ENCODE measurements at places on chromosomes 3 and 15.

GRCh38 chr3:99524559-99524958 lies 113.8 kb upstream of the COL8A1 start:
- no peak for DNase-seq

- no peak for DNase-seq
Measured at GRCh38 chr3:3110299-3110630, at the start of gene IL5RA. Gene IL5RA, minus strand, starts transcription at chr3:3110374. Its CDS starts 5,390 bp downstream, at chr3:3104984.

DNA sequence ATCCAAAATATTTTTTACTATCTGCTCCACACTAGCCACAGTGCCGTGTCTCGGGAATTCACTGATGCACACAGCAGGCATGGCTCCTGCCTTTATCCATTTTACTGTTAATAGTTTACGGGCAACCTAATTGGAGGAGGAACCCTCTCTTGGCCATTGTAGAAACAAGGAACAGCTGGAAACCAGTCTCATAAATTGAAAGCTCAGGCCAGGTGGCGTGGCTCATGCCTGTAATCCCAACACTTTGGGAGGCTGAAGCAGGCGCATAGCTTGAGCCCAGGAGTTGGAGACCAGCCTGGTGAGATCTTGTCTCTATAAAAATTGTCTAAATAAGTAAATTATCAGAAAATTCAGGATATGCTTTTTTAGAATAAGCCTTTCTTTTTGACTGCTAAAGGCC lies 39.0 kb downstream of the IL5RA start:
- DNase-seq, result no peak

GRCh38 chr3:17078926-17079465 lies 194.2 kb downstream of the PLCL2 start:
- no peak for DNase-seq

GRCh38 chr3:37625051-37625450 lies 236.6 kb upstream of the CTDSPL start:
- no peak for DNase-seq

DNA sequence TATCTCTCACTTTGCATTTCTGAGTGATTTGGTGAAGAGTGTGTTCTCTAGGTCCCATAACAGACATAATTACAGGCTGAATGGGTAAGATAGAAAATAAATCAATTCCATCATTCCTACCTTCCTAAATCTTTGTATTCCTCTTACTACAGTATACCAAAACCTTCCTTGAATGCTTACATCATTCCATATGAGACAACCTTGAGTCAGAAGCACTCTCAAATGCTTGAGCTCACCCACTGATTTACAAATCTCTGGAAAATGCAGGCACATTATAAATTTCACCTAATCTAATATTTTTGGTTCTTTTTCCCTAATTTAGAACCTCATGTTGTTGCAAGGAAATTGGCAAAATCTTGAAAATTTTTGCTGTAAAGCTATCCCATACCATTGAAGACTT lies 239.1 kb downstream of the CBLB start:
- DNase-seq, result no peak
